ENCODE measurements at places on chromosomes 5 and 9.

GRCh38 chr5:83145241-83145640 is 67.9 kb downstream of the XRCC4 start:
- DNase-seq = no peak

DNA sequence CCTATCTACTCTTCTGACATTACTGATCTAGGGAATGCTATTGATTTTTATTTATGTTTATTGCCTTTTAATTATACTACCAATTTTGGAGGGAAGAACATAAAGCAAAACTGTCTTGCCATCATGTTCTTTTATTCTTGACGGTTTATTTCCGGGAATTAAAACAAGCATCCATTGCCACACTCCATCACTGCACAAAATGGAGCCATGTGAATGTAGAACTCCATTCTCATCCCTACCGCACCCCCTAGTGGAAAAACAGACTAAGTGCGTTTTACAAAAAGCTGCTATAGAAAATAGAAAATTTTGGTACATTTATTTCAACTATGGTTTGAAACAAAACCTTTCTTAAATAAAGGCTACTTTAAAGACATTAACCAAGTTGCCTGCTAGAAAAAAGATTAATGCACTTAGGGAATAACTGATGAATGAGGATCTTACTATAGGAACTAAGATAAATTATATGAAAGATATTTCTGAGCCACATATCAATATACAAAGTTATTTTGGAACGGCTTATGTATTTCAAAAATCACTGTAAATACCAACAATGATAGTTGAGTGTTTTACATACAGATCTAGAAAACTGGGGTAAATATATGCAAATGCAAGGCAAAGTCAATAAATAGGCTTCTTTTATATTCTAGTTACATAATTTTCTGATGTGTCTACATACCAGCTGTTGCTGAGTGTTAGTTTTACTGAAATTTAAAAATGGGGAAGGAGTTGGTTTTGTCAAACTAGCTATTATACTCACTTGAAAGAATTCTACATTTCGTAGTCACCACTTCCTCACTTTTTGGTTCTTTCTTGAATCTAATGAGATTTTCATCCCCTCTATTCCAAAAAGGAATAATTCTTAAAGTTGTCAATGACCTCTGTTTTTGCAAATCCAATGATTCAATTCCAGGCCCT is 26.5 kb downstream of the OXCT1 start:
- DNase-seq = no peak

DNA sequence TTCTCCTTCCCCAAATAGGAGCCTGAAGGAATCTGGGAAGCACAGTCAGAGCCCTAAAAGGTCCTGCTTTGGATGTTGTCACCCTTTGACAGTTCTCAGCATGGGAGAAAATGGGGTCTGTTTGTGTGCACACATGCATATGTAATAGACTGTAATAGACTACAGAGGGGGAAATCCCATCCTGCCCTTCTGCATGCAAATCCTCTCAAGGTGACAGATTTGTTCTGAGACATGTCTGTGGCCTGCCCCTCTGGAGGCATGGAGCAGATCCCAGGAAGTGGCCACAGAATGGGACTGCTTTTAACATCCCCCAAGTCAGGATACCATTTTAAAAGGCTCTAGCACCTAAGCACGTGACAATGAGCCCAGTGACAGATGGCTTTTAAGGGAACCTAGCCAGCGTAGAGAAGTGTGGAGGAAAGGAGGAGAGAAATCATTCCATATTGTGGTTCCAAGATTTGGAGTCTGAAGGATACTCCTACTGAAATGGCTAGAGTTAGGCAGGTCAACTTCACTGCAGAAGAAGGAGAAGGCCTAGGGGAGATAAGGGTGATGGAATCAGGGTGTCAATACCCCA is 483.5 kb downstream of the SPOCK1 start:
- DNase-seq = no peak

DNA sequence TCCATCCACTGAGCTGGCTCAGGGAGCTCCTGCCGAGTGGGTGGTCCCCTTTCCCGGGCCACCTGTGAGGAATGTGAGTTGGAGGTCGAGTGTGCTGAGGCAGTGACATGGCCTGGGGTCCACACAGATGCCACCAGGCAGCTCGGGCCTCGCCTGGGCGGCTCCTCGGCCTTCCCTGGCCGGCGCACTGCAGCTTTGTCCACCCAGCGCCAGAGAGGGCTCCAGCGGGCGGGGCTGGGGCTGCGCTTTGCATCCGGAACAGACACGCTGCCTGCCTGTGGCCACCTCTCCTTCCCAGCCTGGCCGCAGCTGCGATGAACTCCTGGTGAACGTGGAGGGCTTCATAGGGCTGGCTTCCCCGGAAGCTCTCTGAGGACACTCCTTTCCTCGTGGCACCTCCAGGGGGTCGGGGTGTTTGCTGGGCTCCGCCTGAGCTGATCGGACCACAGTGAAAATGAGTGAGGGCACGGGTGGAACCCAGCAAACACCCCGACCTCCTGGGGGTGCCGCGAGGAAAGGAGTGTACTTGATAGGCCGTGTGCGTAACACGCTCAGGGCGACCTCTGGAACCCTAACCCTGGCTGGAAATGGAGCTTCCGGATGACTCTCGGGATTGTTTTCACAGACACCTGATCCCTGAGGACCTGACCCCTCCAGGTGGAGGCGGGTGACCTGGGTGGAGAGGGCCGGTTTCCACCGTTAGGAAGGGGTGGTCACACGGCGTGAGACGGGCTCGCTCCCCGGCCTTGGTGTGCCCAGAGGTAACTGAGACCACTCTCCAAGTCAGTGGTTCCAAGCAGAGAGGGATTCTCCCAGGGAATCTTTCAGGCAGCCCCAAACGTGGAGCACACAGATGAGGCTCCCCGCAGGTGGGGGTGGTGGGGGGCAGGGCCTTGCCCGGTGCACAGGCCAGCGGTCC is 31.8 kb upstream of the RXRA start:
- DNase-seq = no peak

DNA sequence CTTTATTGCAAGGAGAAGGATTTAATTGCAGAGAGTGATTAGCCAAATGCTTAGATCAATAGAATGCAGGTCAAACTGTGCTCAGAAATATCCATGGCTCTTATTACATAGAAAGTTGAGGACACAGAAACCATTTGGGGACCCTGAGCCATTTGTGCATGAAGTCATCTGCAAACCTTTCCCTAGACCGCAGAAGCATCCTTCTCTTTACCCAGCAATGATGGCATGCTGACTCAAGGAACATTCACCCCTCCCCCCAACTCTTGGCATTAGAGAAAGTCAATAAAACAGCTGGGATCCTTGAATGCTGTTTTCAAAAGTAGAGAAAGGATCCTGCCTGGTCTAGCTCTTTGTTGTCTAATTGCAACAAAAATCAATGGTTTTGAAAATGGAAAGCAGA is 73.5 kb downstream of the PPP2R2B start:
- DNase-seq = no peak

DNA sequence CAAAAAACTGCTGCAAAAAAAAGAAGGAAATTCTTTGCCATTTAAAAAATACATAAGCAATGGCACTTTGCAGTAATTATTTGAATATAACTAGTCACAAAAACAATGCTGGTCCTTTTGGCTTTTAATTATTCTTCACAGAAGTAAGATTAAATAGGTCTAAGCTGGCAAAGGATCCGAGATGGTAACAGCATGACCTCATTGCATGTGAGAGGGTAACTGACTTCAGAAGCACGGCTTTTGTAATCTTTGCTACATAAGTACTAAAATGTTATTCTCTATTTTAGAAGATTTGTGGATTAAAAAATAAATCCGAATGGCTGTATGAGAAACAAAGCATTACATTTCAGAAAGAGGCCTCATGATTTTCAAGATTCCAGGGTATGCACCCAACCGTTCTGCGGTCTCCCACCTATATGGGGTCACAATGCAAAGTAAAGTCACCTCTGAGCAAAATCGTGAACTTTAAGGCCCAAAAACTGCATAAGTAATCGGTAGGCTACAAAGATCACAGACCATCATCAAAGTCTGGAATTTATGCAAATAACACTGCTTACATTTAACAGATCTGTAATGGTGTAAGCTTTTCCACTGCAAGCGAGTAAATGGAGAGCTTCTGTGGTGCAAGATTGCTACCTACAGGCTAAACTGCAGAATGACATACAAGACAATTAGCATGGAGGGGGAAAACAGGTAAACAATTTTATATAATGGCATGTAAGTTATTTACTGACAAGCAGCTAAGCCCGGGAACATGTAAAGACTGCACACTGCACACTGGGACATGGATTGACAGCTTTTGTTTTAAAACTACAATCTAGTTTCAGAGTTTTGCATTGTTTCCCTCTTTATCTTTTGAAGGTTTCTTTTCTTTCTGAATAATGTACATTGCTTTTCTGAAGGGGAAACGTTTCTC is 231.6 kb downstream of the SLF1 start:
- no peak for DNase-seq

- no peak for DNase-seq
Measured at GRCh38 chr9:69582018-69582417, 90.2 kb downstream of the APBA1 start.
